ENCODE measurements at places on chromosomes 16 and 17.

DNA sequence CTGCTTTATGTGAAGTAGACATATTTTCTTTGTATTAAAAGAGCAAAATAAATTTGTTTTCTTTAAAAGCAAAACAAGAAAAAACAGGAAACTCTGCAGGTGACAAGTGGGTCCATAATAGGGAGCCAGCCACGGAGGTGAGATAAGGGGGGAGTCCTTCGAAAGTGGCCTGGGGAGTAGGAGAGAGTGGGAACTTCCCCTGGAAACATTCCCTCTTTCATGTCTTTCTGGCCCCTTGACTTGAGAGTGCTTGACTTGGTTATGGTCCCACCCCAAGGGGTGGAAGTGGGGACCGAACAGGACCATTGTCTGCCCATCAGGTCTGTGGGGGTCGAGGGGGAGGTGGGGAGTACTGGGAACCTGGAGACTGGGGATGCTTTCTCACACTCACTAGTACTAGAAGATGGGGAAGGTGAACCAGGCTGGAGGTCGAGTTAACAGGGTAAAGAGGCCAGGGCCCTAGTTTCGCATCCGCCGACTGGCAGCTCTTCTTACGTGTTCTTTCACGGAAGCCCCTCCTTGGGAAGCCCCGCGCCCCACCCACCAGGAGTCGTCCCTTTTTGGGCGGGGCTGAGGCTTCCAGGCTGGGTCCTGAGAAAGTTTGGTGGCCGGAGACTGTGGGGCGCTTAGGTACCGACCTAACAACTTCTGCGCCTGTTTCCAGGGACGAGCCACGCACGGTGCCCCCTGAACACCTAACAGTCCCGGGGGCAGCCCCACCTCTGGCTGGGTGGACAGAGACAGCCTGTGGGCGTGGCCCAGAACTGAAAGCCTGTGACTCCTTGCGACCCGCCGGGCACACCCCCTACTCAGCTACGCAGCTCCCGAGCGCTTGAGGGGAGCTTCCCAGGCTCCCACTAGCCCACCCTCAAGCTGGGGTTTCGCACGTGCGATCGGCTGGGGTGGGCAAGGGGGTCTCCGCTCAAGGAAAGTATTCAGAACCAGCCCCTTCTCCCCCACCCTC, 790 bp downstream of the TRADD start:
- no peak for DNase-seq

DNA sequence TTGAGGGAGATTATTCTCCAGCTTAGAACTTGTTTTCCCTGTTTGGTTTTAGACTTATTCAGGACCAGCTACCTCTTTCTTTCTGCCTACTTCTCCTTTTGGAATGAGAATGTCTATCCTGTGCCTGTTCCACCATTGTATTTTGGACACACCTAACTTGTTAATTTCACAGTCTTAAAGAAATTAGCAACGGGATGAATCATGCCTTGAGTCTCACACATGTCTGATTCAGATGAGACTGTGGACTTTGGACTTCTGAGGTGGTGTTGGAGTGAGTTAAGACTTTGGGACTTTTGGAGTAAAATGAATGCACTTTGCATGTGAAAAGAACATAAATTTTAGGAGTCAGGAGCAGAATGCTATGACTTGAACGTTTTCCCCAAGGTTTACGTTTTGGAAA, 581.4 kb downstream of the CDH11 start:
- DNase-seq: no peak

DNA sequence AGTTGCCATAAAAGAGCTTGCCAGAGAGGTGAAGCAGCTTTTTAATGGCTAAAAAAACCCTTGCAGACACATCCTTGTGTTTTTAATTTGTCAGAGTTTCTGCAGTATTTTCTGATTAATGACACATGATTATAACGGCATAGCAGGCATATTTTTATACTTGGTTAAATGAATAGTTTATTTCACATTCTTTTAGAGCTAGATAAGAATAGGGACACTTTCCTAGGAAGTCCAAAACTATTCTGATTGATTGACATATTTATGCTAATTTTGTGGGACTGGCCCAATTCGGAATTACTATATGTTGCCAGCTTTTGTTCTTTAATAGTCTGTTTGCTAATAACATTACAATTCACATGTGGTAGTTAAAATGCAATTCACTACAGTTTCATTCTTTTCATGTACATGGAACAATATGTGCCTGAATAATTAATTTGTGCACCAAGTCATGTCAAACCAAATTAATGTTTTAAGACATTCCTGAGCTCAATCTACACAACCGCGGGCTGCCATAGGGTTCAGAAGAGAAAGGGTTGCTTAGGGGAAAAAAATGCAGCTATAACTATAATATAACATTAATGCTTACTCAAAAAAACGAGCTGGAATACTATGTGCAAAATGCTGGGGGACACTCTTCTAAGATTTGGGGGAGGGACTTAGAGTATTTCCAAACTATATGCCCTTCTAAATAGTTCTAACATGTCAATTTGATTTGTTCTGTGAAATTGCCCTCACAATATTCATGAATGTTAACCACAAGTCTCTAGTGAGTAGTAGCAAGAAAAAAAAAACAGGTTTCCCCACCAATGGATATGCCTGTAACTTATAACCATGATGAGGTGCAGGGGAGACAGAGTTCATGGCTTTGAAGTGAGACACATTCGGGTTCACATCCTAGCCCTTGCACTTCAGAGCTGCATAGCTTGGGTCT, 305.4 kb downstream of the CEP112 start:
- DNase-seq: no peak

DNA sequence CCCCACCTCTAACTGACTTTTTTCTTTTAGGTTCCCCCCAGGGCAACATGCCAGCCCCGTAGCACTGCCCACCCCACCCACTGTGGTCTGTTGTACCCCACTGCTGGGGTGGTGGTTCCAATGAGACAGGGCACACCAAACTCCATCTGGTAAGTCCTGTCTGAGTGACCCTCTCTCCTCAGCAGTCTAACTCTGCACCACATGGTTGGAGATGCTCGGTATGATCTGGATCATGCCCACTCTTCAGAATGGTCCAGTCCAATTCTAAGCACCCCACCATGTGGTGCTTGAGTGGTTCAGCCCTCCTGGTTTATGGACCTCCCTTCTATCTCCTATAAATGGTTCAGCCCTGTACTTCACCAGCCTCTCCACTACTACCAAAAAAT, 5.9 kb downstream of the KDM6B start:
- no peak for DNase-seq

DNA sequence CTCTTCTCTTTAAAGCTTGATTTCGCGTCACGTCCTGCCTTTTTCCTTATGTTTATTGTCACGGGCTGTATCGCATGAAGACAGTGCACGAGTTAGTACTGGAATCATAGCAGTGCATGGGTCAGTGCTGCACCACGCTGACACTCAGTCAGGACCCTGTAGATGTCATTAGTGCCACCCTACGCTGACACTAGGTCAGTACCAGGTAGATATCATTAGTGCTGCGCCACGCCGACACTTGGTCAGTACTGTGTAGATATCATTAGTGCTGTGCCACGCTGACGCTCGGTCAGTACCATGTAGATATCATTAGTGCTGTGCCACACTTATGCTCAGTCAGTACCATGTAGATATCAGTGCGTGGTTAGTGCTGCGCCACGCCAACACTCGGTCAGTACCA, 106.2 kb upstream of the ZNF469 start:
- DNase-seq: no peak

GRCh38 chr17:10169290-10169689, 29.1 kb downstream of the GAS7 start:
- DNase-seq: no peak

DNA sequence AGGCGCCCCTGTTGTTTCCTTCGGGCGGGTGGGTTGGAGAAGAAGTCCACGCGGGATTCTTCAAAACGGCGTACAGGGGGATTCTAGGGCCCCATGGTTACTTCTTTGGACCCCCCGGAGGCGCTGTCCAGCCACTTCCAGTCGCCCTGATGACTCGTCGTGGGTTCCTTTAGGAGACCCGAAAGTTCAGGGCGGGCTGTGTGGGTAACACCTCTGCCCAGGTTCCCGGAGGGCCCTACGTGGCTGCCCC, 716 bp upstream of the HIC1 start:
- DNase-seq: no peak

DNA sequence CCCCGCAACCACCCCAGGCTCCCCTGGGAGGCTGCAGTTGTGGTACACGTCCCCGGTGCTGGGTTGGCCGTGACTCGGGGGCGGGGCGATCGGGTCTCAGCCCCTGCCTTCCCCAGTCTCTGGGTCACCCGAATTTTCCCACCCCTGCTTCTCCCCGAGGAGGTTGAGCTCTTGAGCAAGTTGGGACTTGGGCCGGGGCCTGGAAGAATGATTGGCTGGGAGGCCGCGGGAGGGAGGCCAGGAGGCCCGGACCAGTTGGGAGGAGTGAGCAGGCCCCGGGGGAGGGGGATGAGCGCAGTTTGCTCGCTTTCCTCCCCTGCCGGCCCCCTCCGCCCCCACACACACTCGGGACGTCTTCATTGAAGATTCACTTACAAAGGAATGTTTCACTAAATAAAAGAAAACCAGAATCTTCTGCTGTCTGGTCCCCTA, 4.5 kb upstream of the HEXIM1 start:
- DNase-seq: no peak

DNA sequence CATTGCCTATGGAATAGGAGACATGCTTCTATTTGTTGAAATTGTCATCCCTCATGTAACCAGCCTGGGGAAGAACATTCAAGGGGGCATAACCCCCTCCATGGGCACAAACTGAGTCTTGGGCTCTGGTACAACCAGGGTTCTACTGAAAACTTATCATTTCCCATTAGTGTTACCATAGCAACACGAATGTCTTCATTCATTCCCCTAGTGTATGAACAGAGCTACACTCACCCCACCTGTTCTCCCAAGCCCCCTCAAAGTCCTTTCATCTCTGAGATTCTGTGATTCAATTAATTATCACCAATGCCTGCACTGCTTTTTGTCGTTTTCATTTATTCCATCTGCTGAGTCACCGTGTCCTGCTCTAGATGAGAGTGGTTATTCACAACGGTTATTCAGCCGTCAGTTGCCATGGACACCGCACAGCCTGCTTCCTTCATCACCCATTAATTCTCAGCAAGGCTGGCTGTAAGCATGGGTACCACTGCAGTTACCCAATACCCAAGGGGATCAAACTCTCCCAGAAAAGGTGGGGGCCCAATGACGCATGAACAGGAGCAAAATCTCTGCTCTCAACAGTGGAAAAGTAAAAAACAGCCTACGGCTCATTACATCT, 1.6 kb upstream of the GAST start:
- DNase-seq: no peak

DNA sequence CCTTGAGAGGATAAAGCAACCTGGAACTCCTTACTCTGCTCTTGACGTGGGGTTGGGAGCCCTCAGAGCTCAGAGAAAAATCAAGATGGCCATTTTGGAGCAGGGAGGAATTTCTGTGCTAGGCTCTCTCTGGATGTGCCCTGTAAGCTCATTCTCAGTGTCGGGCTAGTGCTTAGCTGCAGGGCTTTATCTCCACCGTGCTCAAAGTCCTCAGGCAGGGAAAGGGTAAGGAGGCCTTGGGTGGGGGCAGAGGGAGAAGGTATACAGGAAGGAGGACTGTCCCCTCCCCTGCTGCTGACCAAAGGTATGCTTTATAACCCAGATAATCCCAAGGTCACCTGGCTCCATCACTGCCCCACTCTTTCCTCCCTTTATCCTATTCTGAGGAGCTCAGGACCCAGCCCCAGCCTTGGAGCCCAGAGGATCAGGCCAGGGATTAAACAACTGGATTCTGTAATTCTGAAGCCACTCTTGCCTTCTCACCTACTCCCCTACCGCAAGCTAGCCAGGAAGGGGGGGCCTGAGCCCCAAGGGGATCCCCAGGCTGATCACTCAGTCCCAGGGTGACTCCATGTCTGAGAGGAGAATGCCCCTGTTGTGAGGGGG, 1.1 kb downstream of the DHRS11 start:
- DNase-seq: no peak

DNA sequence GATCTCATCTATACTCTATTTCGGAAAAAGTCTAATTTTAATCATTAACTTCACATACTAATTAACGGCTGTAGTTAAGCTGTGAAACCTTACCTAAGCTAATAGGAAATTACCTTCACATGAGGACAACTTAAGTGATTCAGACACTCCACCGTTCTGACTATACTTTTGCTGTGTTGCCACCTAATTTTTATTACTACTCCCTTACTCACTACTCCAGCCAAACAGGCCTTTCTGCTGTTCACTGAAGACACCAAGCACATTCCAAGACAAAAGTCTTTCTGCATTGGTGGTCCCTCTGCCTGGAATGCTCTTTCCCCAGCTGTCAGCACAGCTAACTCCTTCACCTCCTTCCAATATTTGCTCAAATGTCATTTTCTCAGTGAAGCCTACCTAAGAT, 1.3 kb downstream of the CMTR2 start:
- DNase-seq: no peak

DNA sequence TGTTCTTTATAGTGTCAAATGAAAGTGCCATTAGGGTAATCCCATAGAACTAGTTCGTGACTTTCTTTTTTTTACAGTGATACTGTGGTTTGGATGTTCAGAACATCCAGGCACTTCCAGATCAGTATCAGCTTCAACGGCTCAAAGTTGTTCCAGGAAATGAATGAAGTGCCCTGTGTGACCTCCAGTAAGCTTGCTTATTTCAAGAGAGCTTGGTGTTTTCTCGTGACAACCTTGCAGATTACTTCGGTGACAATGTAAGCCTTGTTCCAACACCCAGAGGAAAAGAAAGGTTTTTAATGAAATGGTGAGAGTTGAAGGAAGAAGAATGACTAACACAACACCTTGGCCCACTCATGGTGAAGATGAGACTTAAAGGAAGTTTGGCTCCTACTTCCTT, 16.0 kb upstream of the KCNJ16 start:
- DNase-seq: no peak

Data from right renal pelvis (tissue), 4 donors.